Fibroblast of skin of abdomen (primary cell): ENCODE measurements at places on chromosomes 16 and 17.

DNA sequence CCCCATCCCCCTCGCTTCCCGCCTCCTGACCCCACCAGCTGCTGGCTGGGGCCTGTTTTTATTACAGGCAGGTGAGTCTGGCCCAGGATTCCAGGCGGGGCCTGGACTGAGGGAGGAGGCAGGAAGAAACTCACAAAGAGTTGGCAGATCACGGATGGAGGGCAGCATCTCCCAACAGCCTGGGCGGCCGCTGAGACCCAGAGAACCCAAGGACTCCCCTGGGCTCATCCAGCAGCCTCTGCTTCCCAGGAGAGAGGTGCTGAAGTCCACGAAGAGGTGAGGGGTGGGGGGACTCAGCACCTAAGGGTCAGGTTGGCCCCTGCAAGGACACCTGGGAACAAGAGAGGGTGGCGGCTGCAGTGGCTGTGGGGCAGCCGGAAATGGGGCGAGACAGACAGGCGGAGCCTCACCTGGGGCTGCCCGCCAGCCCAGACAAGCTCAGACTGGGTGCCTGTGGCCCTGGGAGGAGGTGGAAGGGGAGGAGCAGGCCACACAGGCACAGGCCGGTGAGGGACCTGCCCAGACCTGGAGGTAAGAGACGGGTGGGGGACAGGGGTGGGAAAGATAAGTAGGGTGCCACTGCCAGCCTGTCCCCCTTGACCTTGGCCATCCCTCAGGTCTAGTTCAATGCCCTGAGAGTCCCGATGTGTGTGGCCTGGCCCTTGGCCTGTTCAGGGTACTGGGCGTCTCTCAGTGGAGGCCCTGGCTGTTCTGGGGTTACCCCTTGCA lies 8.7 kb upstream of the ADGRG1 start:
- no peak for DNase-seq

DNA sequence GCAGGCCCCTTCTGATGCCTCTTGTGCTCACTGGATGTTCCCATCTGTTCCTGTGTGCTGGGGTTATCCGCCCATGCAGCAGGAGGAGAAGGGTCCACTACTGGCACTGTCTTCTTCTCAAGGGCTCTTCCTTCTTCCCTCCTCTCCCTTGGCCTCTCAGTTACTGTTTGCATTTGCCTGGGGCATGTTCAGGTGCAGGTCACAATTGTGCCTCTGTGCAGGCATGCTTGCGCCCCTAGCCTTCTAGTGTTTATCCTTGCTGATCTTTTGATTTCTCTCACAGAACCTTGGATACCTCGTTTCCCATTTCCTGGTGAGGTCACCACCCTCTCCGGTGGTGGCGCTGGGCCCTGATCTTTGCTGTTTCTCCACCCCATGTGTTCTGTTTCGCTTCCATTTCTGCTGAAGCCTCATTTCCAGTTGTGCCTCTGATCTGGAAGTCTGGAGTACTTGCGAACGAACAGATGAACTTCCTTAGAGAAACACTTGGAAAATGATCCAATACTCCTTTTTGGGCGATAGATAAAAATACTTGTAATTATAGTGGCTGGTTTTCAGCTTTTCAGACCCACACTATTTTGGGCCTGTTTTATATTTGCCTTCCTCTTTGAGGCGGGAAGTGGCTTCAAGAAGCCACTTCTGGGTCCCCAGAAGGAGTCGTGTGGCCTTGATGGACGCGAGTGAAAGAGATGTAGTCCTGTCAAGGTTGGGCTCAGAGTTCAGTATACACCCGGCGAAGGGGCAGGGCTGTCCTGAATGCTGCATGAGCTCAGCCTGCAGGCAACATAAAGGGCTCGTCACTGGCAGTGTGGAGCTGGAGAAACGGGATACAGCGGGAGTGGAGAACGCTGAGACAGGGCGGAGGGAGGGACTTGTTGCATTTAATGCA lies 312.9 kb downstream of the SNX29 start:
- no peak for DNase-seq

DNA sequence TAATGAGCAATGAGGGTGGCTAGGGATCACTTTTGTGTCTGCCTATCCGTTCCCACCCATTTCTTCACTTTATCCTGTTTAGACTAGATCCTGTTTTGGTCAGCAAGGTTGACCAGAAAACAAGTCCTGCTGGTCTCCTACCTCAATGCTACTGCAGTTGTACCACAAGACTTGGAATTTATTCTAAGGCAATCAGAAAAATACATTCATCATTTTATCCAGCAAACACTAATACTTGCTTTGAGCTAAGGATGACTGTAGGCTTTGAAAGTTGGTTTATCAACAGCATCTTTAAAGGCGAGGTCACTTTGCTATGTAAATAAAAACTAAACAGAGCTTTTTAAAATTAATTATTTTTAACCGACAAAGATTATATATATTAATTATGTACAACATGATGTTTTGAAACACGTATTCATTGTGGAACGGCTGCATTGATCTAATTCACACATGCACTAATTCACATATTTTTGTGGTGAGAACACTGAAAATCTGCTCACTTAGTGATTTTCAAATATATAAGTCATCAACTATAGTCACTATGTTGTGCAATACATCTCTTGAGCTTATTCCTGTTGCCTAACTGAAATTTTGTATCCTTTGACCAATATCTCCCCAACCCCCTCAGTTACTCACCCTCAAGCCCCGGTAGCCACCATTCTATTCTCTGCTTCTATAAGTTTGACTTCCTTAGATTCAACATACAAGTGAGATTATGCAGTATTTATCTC lies 125.9 kb upstream of the HS3ST3A1 start:
- peak; percentile 91 for DNase-seq

DNA sequence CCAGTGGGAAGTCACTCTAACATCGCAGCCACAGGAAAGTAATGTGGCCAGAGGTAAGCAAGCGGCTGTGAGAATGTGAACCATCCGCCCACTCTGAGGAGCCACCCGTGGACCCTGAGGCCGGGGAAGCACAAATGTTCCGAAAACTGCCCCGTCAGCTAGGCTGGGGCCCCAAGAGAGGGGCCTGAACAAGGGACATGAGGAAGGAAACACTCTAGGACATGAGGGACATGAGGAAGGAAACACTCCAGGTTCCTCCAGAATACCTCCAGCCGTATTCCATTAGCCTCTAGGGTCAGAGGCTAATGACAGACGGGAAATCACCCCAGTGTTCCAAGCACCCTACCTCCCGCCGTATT lies 317 bp downstream of the TEFM start:
- DNase-seq: no peak

DNA sequence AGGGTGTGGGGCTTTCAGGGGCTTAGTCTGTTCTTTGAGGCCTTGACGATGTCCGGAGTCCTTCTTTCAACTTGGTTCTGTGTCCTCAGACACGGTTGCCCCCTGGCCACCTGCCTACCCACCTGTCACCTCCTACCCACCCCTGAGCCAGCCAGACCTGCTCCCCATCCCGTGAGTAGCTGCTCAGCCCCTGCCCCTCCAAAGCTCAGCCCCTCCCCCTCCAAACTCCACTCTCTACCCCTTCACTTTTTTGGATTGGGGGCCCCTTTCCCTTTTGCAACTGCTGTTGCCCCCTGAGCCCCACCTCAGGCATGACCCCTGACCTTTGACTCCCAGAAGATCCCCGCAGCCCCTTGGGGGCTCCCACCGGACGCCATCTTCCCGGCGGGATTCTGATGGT lies 1.2 kb downstream of the LAT start:
- no peak for DNase-seq

DNA sequence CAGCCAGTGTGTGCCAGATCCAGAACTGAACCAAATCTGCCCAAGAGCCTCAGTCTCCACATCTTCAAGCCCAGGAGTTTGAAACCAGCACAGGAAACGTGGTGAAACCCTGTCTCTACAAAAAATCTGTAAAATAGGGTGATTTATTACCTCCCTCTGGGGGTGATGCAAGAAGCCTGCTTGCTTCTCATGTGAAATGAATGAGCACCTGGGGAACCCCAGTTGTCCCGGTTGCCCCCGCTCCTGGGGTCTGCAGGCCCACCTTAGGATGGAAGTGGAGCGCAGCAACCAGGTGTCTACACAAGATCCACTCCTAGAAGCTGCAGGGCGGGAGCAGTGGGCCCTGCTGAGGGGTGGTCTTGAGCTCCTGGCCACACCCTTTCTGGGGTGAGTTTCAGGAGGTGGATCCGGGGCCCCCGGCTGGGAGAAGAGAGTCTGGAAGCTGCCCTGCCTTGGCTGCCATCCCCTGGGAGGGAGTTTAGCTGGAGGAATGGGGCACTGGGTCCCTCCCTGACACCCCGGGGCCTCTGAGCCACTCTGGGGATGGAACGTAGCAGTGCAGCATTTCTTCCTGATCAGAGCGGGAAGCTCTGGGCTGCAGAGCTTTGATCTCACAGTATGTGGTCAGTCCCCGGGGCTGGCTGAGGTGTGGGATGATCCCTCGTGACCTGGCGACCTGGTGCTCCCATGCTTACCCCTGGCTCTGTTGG lies 117.8 kb downstream of the RAB11FIP4 start:
- DNase-seq: no peak

DNA sequence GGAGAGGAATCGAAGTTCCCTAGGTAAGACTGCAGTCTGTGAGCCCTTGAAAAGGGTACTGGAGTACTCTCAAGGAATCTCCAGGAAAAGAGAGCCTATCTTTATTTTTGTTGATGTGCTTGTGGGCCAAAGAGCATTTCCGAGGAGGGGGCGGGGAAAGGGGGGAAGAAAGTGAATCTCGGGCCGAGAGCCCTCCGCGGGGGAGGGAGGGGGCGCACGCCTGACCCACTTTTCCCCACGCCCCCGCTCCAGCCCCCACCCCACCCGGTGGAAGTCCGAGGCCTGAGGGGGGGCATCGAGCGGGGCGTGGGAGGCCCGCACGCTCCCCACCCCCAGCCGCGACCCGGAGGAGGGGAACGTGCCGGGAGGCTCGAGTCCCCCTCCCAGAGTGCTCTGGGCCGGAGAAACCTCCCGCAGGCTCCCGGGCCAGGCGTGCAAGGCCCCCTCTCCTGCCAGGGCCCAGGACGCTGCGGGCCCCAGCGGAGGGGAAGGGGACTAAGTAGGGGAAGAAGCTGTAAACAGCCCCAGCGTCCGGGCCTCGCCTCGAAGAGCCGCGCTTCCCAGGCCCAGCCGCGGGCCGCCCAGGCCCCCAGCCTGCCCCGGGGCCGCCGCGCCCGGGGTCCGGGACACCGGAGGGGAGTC lies 444 bp downstream of the HELZ start:
- no peak for DNase-seq

DNA sequence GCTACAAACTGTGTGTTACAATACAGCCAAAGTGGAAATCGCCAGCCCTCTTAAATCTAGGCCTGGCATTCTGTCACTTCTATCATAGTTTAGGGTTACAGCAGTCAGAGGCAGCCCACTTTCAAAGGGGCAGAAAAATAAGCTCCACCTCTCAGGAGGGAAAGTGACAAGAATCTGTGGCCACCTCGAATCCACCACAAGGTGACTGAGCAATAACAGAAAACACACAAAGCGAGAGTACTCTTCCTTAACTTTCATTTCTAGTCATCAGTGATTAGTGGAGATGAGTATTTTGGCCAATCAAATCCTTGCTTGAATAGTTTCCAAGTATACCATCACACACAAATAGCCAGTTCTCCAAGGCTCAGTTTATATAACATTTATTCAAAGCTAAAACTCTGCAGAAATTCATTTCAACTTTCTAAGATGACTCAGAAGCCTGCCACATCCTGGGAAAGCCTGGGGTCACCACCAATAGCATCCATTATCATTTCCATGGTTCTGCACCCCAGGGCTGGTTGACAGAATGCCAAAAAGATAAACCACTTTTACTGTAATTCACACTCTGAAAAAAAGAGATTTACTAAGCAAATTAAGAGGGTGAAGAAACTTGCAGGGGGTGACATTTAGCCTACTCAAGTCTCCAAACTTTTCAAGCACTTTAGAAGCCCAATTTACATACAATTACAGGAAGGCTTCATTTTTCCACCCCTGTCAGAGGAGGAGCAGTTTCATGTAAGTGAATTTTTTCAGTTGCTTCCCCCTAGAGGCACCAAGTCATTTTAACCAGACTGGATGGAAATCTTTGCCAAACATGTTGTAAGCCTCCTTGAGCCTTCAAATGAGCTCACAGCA lies 66.8 kb downstream of the SALL1 start:
- no peak for DNase-seq

DNA sequence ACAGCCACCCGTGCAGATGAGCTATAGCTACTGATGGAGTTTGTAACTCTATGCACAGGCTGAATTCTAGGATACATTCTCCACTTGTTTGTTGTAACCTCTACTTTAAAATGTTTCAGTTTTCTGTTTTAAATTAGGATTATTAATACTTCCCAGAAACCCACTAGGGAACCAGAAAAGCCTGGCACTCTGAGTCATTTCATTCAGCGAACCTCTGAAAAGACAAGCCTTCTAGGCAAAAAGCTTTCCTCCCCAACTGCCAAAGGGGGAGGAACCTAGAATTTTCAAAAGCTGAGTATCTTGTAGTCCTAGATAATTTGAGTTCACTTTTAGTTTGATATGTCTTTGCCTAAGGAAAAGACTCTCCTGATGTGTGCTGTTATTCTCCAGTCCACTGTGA lies 43.2 kb downstream of the GOSR1 start:
- DNase-seq: peak; percentile 76

- DNase-seq: peak; percentile 26
These were observed 43.3 kb upstream of the CDH13 start for GRCh38 chr16:82583422-82583821.

DNA sequence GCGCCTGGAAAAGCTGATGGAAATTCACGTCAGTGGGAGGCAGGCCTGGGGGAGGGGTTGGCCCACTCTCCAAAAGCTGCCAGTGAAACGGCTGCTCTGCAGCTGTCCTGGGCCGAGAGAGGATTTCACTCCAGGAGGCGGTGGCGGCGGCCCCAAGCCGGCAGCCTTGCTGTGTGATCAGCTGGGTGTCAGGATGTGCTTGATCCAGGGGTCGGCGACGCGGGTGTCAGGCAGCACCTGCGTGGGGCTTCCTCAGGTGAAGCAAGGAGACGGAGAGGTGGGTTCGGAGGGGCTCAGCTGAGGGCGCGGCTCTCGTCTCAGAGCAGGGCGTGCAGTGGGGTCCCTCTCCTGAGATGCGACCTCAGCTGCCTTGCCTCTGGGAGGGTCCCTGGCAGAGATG lies 7.0 kb downstream of the CBFA2T3 start:
- DNase-seq: no peak

DNA sequence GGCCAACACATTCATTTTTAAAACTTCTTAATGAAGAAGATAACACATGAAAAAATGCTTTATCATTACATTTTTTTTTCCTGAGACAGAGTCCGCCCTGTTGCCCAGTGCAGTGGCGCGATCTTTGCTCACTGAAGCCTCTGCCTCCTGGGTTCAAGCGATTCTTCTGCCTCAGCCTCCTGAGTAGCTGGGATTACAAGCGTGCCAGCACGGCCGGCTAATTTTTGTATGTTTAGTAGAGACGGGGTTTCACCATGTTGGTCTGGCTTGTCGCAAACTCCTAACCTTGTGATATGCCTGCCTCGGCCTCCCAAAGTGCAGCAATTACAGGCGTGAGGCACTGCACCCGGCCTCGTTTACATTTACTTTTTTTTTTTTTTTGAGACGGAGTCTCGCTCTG lies 13.2 kb downstream of the HBQ1 start:
- no peak for DNase-seq

GRCh38 chr17:7845359-7846062 lies 9.4 kb upstream of the TMEM88 start:
- no peak for DNase-seq
